Mesendoderm (in vitro differentiated cells): ENCODE measurements at places on chromosomes 16 and 17.

- no peak overlapping the region for H3K4me3 ChIP-seq
- no peaks in the 10 kb centered on the region for H3K4me1 ChIP-seq
- no peaks in the 10 kb centered on the region for H3K36me3 ChIP-seq
- no peak overlapping the region for H3K27ac ChIP-seq
Measured at GRCh38 chr17:281365-281999, 71.1 kb downstream of the RPH3AL start.

- no peaks in the 10 kb centered on the region for H3K36me3 ChIP-seq
- no peaks in the 10 kb centered on the region for H3K4me1 ChIP-seq
- no peaks in the 10 kb centered on the region for H3K27me3 ChIP-seq
- DNase-seq, result peak; percentile 10
Measured at GRCh38 chr16:88993166-88993761, 16.3 kb upstream of the CBFA2T3 start.

GRCh38 chr17:63474586-63475460 lies 2.0 kb upstream of the ACE start:
- H3K27me3 ChIP-seq, result no peaks in the 10 kb centered on the region
- no peaks in the 10 kb centered on the region for H3K36me3 ChIP-seq
- peaks cover 5% of the 10 kb centered on the region for H3K4me1 ChIP-seq
- DNase-seq, result no peak
- H3K27ac ChIP-seq, result no peak overlapping the region

- no peaks in the 10 kb centered on the region for H3K27me3 ChIP-seq
- peaks cover 3% of the 10 kb centered on the region for H3K4me1 ChIP-seq
- DNase-seq, result peak; percentile 47
- peak overlapping the region; percentile 72 for H3K27ac ChIP-seq
- peak overlapping the region; percentile 95 for H3K4me3 ChIP-seq
Measured at GRCh38 chr16:2213817-2214718, 572 bp downstream of the PGP start.

- H3K27me3 ChIP-seq, result no peaks in the 10 kb centered on the region
- no peaks in the 10 kb centered on the region for H3K4me1 ChIP-seq
- H3K4me3 ChIP-seq, result no peak overlapping the region
- H3K27ac ChIP-seq, result no peak overlapping the region
- peak; percentile 84 for DNase-seq
- no peaks in the 10 kb centered on the region for H3K36me3 ChIP-seq
Measured at GRCh38 chr17:11506635-11507034, 91.6 kb upstream of the DNAH9 start.
